ENCODE measurements at places on chromosomes 13 and 19.
A peak's percentile ranks its signal among the peaks of the same experiment; 100 is the strongest.

GRCh38 chr19:51552996-51553725, 17.9 kb upstream of the ZNF175 start:
- peak; percentile 92 for DNase-seq

DNA sequence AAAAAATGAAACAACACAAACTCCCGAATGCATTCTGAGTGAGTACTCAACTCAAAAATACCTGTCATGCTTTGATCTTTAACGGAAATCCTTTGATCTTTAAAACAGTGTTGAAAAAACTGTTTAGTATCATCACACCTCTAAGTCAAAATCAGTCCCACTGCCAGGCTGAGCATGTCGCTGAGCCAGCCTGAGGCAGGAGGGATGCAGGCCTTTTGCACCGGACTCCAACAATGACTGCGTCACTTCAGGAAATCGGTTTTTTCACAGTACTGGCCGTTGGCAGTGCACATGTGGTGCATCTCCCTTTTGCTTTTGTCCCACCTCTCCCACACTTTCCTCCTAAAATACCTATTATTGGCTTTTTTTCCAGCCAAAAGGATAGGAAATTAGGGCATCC, 78.2 kb downstream of the SHISA2 start:
- no peak for DNase-seq

GRCh38 chr13:113267642-113268405, 29.2 kb upstream of the LAMP1 start:
- no peak for DNase-seq

DNA sequence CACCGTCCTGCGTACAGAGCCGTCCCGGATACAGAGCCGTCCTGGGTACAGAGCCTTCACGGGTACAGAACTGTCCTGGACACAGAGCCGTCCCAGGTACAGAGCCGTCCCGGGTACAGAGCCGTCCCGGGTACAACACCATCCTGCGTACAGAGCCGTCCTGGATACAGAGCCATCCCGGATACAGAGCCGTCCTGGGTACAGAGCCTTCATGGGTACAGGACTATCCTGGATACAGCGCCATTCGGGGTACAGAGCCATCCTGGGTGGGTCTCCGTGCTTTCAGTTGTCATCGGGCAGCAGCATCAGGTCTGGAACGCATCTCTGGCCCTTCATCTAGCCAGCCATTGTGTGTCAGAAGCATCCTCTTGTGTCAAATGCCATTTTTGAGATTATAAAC, 222.3 kb upstream of the SOX1 start:
- DNase-seq, result no peak

DNA sequence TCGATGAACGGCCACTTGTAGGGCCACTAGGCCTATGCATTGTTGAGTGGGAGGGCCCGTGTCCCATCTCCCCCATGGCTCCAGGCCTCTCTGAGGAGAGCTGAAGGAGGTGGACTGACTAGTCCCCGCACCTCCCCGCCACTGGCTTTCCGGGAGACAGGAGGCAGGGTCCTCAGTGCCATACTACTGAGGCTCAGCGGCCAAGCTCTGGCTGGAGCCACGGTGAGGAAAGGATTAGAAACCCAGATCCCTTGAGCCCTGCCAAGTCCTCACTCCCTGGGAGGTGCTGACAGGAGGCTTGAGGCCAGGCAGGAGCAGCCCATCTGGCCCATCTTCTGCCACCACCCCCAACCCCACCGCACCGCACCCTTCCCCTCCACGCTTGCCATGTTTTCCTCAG, 29.0 kb downstream of the CCDC8 start:
- DNase-seq, result no peak

DNA sequence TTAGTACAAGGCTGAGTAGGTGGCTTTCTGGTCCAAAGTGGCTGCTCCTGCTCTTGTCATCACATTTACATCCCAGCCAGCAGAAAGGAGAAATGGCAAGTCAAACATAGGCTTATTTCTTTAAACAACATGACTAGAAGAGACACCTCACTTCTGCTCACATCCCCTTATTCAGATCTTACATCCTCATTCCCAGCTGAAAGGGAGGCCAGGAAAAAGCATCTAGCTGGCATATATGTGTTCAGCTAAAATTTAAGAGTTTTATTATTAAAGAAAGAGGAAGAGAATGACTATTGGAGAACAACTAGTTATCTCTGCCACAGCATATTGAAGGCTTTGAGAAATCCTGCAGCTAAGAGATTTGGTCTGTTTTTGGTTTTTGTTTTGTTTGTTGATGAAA, 34.1 kb downstream of the RGCC start:
- no peak for DNase-seq

- DNase-seq, result peak; percentile 76
These were observed 199.4 kb downstream of the USP12 start for GRCh38 chr13:26971990-26972887.

DNA sequence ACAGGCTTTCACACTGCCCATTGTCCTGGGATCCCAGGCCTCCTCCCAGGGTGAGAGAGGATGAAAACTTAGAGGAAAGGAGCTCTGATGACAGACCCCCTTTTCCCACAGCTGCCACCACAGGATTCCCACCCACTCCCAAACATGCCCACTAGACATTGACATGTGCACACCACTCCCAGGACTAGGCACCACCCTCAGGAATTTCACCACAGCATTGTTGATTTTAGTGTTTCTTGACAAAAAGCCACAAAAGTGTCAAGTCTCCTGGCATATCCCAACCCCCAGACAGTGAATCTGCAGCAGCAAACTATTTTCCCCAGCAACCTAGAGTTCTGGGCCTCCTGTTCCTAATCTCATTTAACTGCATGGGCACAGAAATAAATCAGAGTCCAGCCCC, 10.1 kb downstream of the ZNF714 start:
- no peak for DNase-seq

DNA sequence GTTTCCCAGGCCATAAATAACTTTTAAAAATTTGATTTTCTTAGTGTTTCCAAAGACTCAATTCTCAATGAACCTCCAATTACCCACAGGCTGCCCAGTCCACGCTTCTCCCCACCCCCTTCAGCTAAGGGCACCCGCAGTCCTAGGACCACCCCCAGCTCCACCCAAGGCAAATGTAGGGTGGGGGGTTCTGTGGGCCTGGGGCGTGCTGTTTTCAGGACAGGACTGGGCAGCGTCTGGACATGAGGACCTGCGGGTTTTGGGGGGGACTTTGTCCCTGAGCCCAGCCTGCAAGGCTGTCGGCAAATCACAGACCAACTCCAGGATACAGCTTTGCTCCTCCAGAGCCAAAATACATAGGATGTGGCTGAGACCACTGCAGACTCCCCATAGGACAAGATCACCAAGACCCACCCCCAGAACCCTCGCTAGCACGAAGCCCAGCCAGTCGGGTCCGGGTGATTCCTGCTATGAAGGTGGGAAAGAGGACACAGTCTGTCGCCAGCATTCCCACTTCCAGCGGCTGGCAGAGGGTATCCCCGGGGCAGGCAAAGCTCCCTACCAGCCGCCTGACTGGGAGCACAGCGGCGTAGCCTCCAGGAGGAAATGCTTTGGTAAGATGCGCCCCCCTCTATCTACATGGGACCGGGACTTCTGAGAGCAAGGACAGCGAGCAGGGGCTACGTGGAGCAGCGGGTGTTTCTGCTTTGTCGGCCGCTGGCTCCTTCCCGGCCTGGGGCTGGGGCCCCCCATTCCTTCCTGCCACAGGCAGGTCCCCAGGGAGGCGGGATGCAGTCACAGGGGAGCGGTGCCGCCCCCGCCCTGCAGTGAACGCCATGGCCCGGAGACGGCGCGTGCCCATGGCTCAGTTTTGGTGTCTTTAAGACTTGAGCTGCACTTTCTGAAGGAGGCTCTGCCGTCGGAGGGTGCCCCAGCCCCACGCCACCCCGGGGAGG, 1.6 kb upstream of the TIMM13 start:
- DNase-seq, result no peak

DNA sequence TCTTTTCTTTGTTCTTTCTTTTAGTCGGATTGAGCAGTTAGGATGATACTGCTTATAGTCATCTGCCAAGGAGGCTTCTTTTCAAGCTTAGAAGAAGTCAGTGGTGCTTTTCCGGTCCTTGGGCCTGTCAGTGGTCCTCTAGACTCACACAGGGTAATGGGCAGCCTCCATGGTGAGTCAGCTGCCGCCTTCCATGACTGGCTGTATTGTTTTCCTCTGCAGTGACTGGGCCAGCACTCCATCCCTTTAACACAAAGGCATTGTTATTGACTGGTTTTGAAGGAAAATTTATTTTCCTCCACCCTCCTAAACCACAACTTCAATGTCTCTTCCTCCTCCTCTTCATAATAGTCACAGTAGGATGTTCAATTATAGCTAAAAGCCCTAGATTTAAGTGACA, 47.1 kb upstream of the CNMD start:
- no peak for DNase-seq

DNA sequence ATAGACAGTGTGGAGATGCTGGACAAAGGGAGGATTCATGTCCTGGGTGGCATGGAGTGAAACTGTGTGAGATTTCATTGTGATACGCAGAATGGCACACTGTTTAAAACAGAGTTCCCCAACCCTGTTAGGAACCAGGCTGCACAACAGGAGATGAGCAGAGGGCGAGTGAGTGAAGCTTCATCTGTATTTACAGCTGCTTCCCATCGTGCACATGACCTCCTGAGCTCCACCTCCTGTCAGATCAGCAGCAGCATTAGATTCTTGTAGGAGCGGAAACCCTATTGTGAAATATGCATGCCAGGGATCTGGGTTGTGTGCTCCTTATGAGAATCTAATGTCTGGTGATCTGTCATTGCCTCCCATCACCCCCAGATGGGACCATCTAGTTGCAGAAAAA, 72.5 kb downstream of the RAP2A start:
- no peak for DNase-seq

DNA sequence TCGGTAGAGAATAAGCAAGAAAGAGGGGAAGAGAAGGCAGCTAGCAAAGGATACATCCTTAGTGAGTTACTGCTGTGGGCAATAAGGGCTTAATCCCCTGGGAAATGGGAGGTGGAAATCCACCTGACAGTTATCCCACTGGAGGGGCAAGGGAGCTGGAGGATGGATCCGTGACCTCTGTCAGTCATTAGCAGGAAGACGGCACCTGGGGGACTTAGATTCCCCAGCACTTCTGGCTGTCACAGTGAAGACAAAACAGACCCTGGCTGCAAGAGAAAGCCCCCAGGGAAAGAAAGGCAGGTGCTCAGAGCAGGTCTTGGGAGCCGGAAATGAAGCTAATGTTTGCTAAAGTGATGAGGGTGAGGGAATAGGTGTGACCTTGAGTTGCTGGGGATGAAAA, 70.4 kb upstream of the MRI1 start:
- DNase-seq, result no peak

GRCh38 chr19:19343762-19344161, 23.1 kb downstream of the MAU2 start:
- no peak for DNase-seq

GRCh38 chr13:25625414-25625813, 253.6 kb downstream of the ATP8A2 start:
- no peak for DNase-seq

DNA sequence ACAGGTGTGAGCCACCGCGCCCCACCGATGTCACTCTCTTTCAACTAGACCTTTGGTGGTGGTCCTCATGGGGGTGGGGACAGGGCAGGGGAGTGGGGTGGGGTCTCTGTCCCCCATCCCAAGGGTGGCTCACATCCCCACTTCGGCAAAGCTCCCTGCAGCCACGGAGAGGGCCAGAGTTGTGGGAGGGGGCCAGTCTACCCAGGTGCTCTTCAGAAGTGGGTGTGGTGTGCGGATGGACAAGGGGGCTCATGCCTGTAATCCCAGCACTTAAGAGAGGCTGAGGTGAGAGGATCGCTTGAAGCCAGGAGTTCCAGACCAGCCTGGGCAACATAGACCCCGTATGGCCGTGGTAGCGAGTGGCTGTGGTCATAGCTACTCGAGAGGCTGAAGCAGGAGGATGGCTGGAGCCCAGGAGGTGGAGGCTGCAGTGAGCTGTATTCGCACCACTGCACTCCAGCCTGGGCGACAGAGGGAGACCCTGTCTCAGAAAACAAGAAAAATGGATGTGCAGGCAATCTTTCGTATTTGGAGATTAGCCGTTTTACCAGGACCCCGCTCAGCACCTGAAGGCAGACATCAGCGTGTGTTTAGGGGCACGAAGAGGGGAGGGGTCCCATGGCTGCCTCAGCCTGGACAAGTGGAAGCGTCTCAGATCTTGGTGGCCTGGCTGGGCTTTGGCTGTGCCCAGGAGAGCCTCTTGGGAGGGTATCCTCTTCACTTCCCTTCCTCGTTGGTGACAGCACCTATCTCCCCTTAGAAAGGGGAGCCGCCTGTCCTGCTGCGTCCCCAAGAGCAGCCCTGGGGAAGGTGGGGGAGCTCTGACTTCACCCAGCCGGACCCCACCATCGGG, 846 bp downstream of the TGFBR3L start:
- no peak for DNase-seq

- no peak for DNase-seq
These were observed 893 bp upstream of the PLIN3 start for GRCh38 chr19:4868286-4868834.

DNA sequence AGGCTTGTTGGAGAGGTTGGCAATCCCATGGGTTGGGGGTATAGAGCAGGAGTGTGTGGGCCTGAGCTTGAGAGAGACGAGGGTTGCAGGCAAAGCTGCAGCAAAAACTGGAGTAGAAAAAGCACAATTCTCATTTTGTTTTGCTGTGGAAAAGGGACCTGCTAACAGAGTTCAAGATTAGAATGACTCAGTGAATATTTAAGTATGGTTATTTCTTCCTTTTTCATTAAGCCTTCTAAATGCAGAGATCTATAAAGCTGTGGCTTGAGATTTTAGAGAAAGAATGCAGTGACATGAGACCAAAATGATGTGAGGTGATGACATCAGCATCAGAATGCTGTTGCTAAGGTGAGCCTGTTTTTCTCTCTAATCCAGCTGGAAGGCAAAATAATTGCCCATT, 10.8 kb upstream of the MBNL2 start:
- DNase-seq, result no peak

Data from hematopoietic multipotent progenitor cell treated with erythropoietin and hydrocortisone succinate and interleukin-3 and kit ligand, for 6 days (in vitro differentiated cells).